ENCODE measurements at places on chromosomes 2 and 18.
A peak's percentile ranks its signal among the peaks of the same experiment; 100 is the strongest.

DNA sequence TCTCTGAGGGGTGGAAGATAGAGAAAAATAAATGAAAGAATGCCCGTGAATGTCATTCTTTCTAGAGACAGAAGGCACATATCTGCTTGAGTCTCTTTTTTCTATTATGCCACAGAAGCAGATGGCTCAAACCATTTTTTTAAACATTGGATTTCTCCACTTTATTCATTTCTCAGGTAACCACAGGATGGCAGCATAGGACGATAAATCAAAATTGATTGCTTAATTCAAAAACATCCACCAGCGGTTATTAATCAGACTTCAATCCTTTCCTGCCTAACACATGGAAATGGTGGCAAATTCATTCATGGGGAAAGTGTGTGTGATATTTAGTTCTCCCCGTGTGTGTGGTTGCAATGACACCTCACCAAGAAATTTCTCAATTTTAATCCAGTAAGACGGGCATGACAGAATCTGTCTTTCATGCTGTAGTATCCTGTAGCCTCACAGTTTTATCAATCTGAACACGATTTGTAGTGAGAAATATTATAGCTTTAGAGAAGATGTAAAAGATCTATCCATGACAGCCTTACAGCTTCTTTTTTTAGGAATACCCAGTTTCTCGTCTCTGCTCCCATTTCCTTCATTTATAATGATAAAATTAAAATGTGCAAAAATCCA is 72.2 kb downstream of the DSC3 start:
- peak; percentile 67 for DNase-seq

DNA sequence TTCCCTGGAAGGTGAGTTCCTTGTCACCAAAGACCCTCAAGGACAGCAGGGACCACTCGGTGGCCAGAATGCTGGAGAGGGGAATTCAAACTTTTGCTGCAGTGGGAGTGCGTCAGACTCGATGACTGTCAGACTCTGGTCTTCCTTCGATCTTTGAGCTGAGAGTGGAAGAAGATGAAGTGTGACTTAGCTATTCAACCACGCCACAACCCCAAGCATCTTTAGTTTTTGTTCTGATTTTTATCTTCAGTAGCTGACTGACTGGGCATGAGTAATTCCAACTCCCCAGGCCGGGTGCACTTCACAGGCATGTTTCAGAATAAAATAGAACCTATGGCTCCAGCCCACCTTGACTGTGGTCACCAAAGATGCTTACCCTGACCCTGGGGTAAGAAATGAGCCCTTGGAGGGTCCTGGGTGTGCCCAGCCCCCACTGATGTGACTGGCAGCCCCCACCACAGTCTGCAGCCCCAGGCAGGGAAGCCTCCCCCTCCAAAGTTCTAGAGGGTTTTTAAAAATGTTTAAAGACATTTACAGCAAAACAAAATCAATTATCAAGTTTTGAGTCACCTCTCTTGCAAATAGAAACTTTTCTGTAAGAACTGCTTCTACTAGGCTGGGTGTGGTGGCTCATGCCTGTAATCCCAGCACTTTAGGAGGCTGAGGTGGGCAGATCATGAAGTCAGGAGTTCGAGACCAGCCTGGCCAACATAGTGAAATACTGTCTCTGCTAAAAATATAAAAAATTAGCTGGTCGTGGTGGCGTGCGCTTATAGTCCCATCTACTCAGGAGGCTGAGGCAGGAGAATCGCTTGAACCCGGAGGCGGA is 24.9 kb upstream of the YWHAQ start:
- peak; percentile 79 for DNase-seq

- peak; percentile 77 for DNase-seq
Measured at GRCh38 chr18:70195852-70196434, 9.5 kb downstream of the RTTN start.

DNA sequence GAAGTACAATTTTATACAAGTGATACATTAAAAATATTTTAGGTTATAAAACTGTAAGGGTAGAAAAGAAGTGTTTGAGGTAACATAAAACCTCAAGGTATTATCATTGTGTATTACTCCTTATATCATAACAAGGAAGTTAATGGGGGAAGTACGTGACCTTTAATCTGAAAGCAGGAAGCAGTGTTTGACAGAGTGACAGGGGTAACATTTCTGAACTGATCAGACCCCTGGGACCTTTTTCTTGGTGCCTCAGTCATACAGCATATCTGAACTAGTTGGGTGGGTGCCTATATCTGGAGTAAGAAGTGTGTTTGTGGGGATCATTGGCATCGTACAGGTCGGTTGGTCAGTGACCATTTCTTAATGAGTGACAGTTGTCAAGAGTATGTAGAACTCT is 43.0 kb downstream of the MALT1 start:
- no peak for DNase-seq

DNA sequence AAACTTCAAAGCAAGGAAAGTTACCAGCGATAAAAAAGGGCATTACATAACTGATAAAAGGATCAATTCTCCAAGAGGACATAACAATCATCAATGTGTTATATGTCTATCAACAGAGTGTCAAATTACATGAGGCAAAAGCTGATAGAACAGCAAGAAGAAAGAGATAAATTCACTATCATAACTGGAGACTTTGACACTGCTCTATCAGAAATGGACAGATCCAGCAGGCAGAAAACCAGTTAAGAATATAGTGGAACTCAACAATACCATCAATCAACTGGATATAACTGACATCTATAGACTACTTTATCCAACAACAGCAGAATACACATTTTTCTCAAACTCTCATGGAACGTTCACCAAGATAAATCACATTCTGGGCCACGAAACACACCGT is 65.0 kb downstream of the ROCK2 start:
- no peak for DNase-seq

GRCh38 chr2:237904831-237905599 is 45.6 kb downstream of the RAMP1 start:
- DNase-seq, result peak; percentile 87

GRCh38 chr2:32937602-32938448 is 8.9 kb upstream of the LTBP1 start:
- DNase-seq, result peak; percentile 25

All from fibroblast of pulmonary artery (primary cell).